ENCODE measurements at places on chromosomes 6 and 20. TPM values are rescaled to one million over a fixed set of nuclear protein-coding genes. Genes with fewer than 3 reads are reported as not detected.

DNA sequence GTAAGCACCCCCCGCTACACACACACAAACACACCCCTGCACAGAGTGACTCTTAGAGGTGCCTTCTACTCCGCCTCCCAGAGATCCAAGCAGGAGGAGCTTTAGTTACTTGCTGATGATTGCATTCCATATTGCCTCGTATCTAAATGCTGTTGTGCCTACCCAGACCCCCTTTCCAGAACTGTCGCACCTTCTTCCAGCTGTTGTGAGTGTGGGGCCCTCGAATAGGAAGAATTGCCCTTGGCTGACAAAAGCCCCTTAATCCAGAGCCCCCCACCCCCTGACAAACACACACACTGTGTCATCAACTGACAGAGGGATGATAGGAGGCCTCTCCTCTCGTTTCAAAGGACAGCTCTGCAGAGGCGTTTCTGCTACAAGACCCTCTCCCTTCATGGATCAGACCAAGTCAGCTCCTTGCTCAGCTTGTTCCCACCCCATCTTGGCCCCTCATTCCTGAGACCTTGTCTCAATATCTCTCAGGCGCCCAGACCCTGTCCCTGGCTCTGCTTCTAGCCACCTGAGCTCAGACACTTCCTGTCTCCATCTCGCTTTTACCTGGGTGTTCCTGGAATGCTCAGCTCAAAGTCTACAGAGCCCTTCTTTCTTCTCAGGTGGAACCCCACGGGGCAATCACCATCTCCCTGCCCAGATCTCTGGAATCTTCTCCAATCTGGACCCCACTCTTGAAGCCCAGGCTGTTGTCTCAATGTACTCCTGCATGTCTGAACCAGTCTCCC, 4.0 kb upstream of the VSX1 start:
- H3K27me3 ChIP-seq = no peaks in the 10 kb centered on the region
- DNase-seq = no peak
- no peaks in the 10 kb centered on the region for H3K36me3 ChIP-seq
- no peak overlapping the region for H3K4me3 ChIP-seq

DNA sequence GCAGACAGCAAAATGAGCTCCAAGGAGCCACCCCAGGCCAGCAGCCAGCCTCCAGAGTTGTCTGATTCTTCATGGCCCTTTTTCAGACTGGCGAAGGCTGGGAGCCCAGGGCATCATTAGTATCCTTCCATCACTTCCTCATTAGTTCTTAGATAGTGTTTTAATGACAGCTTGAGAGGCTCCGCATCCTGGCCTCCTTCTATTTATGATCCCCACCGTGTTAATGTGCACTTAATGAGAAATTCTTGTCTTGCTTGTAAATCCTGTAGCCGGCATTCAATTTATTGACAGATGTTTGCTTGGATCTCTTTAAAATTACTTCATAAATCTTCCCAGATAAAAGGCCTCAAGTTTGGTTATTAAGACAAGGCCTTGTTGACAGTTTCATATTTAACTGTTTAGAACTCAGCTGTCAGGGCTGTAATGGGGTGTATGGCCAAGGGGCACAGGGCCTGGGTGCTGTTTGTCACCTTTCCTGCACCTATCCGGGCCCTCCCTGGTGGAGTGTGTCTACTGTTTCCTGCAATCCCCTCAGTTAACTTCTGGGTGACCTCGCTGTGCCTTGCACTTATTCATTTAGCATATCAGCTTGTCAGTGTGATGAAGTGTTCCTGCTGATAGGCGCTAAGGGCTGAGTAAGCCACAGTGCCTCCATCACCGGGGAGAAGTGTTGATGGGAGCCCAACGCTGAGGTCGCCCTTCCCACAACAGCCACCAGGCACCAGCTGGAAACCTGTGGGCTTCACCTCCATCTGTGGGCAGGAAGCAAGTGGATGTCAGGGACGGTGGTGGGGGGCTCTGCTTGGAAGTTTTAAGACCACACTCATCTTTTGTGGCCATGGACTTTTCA, 169.3 kb downstream of the TSHZ2 start:
- H3K27me3 ChIP-seq = peaks cover 6% of the 10 kb centered on the region
- no peaks in the 10 kb centered on the region for H3K4me1 ChIP-seq
- H3K27ac ChIP-seq = no peak overlapping the region
- H3K36me3 ChIP-seq = no peaks in the 10 kb centered on the region
- H3K4me3 ChIP-seq = no peak overlapping the region
- no peak for DNase-seq

DNA sequence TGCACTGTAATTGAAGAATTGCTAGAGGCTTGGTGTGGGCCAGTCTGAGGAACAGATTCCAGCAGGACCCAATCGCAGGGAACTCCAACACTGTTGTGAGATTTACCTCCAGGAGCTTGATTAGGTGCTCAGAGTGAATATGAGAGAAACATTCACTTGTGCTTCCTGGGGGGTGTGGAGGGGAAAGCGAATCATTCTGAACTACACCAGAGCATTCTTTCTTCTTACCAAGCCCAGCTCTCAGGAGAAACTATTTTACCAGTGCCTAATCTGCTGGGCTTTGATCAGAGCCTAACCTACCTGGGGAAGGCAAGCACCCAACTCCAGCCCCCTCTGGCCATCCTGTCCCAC, 7.4 kb upstream of the SIRPB1 start:
- no peak for DNase-seq
- no peak overlapping the region for H3K27ac ChIP-seq
- H3K4me3 ChIP-seq = no peak overlapping the region
- peaks cover 8% of the 10 kb centered on the region for H3K27me3 ChIP-seq

- H3K36me3 ChIP-seq = no peaks in the 10 kb centered on the region
- H3K27me3 ChIP-seq = no peaks in the 10 kb centered on the region
- H3K4me3 ChIP-seq = no peak overlapping the region
- no peak overlapping the region for H3K27ac ChIP-seq
- no peaks in the 10 kb centered on the region for H3K4me1 ChIP-seq
Observed at GRCh38 chr20:6305536-6305935, 182.7 kb upstream of the FERMT1 start.

DNA sequence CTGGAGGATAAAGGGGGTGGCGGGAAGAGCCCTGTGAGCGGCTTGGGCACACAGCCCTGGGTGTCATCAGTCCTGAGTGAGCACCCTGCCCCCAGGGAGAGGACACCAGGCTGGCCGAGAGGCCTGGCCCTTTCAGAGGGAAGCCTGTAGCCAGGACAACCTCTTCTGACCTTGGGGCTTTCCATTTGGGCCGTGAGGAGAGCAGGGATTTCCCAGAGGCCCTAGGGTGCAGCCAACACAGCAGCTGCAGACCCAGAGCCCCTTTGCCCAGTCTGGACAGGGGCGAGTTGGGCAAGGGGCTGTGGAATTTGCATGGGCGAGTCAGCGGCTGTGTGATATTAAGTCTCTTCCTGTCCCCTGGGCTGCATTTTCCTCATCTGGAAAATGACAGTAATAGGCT, 6.3 kb downstream of the MAP1LC3A start:
- no peaks in the 10 kb centered on the region for H3K4me1 ChIP-seq
- no peak overlapping the region for H3K4me3 ChIP-seq
- no peaks in the 10 kb centered on the region for H3K36me3 ChIP-seq
- no peak for DNase-seq
- no peak overlapping the region for H3K27ac ChIP-seq

DNA sequence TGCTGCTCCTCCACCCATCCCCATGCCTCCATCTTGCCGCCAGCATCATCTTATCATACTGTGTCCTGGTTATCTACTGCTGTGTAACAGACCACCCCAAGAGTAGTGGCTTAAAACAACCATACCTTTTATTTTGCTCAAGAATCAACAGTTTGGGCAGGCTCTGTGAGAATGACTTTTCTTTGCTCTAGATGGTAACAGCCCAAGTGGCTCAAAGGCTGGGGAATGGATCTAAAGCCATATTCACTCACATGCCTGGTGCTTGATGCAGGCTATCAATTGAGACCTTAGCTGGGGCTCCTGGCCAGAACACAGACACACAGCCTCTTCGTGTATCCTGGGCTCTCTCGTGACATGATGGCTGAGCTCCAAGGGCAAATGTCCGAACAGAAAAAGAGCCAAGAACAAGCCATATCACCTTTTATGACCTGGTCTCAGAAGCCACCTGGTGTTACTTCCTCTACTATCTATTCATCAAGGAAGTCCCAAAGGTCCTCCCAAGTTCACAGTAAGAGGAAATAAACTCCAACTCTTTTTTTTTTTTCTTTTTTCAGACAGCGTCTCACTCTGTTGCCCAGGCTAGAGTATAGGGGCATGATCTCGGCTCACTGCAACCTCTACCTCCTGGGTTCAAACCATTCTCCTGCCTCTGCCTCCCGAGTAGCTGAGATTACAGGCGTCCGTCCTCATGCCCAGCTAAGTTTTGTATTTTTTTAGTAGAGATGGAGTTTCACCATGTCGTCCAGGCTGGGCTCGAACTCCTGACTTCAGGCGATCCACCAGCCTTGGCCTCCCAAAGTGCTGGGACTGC, 159.3 kb upstream of the JARID2 start:
- H3K27me3 ChIP-seq = no peaks in the 10 kb centered on the region
- H3K27ac ChIP-seq = no peak overlapping the region
- no peaks in the 10 kb centered on the region for H3K4me1 ChIP-seq
- H3K4me3 ChIP-seq = no peak overlapping the region

DNA sequence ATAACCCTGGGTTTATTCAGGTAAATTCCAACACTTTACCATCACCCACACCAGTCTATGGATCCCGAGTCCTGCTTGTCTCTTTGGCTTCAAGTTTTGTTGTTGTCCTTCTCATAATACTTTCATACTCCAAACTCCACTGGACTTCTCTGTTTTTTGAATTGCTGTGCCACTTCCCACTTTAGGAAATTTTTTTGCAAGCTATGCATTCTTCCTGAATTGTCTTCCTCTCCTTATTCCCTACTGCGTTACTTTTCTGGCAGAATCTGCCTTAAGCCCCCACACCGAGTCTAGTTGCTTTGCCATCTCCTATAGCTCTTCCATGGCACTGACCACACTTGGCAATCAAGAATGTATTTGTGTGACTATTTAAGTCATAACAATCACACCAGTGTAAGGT, 96.1 kb downstream of the TSHZ2 start:
- no peaks in the 10 kb centered on the region for H3K36me3 ChIP-seq
- DNase-seq = no peak
- no peaks in the 10 kb centered on the region for H3K4me1 ChIP-seq
- H3K4me3 ChIP-seq = no peak overlapping the region
- peaks cover 27% of the 10 kb centered on the region for H3K27me3 ChIP-seq

DNA sequence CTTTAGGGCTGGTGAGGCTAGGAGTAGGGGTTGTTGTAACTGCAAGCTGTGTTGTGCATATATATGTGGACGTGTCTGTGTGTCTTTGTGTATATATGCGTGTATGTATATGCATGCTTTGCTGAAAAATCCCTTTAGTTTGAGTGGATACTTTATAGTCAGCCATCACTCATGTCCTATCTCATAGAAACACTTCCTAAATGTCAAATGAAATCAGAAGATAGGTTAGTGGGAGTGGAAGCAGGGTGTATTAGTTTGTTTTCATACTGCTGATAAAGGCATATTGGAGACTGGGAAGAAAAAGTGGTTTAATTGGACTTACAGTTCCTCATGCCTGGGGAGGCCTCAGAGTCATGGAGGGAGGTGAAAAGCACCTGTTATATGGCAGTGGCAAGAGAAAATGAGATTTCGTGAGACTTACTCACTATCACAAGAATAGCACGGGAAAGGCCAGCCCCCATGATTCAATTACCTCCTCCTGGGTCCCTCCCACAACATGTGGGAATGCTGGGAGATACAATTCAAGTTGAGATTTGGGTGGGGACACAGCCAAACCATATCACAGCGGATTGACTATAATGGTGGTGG, 131.1 kb downstream of the JARID2 start:
- no peaks in the 10 kb centered on the region for H3K36me3 ChIP-seq
- no peak overlapping the region for H3K27ac ChIP-seq

- no peaks in the 10 kb centered on the region for H3K4me1 ChIP-seq
- no peak overlapping the region for H3K4me3 ChIP-seq
- no peaks in the 10 kb centered on the region for H3K27me3 ChIP-seq
- no peaks in the 10 kb centered on the region for H3K36me3 ChIP-seq
- DNase-seq = no peak
Observed at GRCh38 chr6:18436341-18436740, 49.2 kb downstream of the RNF144B start.

GRCh38 chr6:88884361-88884760, 79.1 kb downstream of the RNGTT start:
- no peak overlapping the region for H3K4me3 ChIP-seq
- peaks cover 13% of the 10 kb centered on the region for H3K36me3 ChIP-seq
- no peak overlapping the region for H3K27ac ChIP-seq
- H3K4me1 ChIP-seq = no peaks in the 10 kb centered on the region

GRCh38 chr6:30679765-30680535, 6.5 kb downstream of the PPP1R18 start:
- H3K4me3 ChIP-seq = no peak overlapping the region
- no peak for DNase-seq
- H3K36me3 ChIP-seq = peaks cover 26% of the 10 kb centered on the region
- no peak overlapping the region for H3K27ac ChIP-seq
- peaks cover 16% of the 10 kb centered on the region for H3K4me1 ChIP-seq

- H3K4me1 ChIP-seq = peaks cover 9% of the 10 kb centered on the region
- no peak overlapping the region for H3K4me3 ChIP-seq
- DNase-seq = no peak
- no peaks in the 10 kb centered on the region for H3K36me3 ChIP-seq
- no peaks in the 10 kb centered on the region for H3K27me3 ChIP-seq
Observed at GRCh38 chr20:43853918-43854317, 60.7 kb upstream of the TOX2 start.

DNA sequence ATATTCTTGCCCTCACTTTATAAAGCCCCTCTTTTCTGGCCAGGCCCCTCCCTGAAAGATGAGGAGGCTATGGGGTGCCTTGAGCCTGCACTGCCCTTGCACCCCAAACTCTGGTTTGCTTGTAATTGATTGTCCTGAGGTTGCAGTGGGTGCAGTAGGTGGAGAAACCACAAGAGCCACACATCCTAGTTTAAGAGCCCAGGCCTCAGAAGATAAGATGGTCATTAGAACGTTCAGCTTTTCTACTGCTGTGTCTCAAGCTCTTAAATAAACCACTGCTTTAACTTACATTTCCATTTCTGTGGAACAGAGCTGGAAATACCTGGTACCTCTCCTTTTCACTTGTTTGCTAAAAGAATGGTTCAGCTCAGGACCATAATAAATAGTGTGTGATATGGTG, 9.0 kb downstream of the MRAP2 start:
- H3K4me3 ChIP-seq = no peak overlapping the region
- H3K4me1 ChIP-seq = no peaks in the 10 kb centered on the region
- no peak for DNase-seq
- no peaks in the 10 kb centered on the region for H3K27me3 ChIP-seq
- H3K36me3 ChIP-seq = no peaks in the 10 kb centered on the region

- peaks cover 2% of the 10 kb centered on the region for H3K4me1 ChIP-seq
- peaks cover 2% of the 10 kb centered on the region for H3K36me3 ChIP-seq
- H3K27ac ChIP-seq = no peak overlapping the region
- no peak overlapping the region for H3K4me3 ChIP-seq
- no peaks in the 10 kb centered on the region for H3K27me3 ChIP-seq
Observed at GRCh38 chr6:112478036-112478435, 130.9 kb downstream of the RFPL4B start.

GRCh38 chr20:37246736-37247135, 14.9 kb downstream of the GHRH start:
- peaks cover 25% of the 10 kb centered on the region for H3K4me1 ChIP-seq
- H3K36me3 ChIP-seq = peaks cover 19% of the 10 kb centered on the region
- H3K27ac ChIP-seq = no peak overlapping the region
- no peak overlapping the region for H3K4me3 ChIP-seq
- no peak for DNase-seq
- no peaks in the 10 kb centered on the region for H3K27me3 ChIP-seq

BEND6 gene
- 0.93 TPM for total RNA-seq

SLC32A1 gene
- total RNA-seq = not detected

TBCC gene
- total RNA-seq = 38.0 TPM

SNPH gene
- total RNA-seq = 2.9 TPM

GPLD1 gene
- 0.23 TPM for total RNA-seq

PACRG gene
- not detected for total RNA-seq

PTPRT gene
- total RNA-seq = 0.94 TPM

HLA-DRB1 gene
- not detected for total RNA-seq

OXT gene
- total RNA-seq = not detected

MAS1 gene
- total RNA-seq = 0.04 TPM

SAMD3 gene
- total RNA-seq = not detected

ADGRF4 gene
- not detected for total RNA-seq

Measured in SJCRH30 (cell line).